ENCODE measurements at places on chromosomes 5 and 9.

GRCh38 chr5:113047733-113048652 lies 71.4 kb downstream of the DCP2 start:
- DNase-seq: no peak

DNA sequence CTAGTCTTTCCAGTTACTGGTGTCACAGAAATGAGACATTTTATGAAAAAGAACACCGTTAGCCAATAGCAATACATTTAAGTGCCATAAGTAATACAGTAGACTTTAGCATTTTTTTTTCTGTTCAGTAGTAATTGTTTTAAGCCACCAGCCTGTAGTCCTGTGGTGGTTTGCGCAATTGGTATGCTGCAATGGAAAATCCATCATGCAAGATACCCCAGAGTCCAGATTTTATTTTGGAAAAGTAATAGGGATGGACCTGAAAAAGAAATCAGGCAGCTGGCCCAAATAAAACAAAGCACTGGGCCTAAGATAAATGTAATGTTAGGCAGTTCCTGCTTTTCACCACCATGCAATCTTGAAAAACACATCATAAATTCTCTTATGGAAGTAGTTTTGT lies 94.6 kb upstream of the RASGRF2 start:
- no peak for DNase-seq

GRCh38 chr5:128243958-128244582 lies 160.5 kb downstream of the SLC12A2 start:
- no peak for DNase-seq

GRCh38 chr5:9533562-9534364 lies 12.1 kb downstream of the SEMA5A start:
- no peak for DNase-seq

GRCh38 chr9:101126556-101126955 lies 98.0 kb downstream of the PLPPR1 start:
- DNase-seq: no peak

DNA sequence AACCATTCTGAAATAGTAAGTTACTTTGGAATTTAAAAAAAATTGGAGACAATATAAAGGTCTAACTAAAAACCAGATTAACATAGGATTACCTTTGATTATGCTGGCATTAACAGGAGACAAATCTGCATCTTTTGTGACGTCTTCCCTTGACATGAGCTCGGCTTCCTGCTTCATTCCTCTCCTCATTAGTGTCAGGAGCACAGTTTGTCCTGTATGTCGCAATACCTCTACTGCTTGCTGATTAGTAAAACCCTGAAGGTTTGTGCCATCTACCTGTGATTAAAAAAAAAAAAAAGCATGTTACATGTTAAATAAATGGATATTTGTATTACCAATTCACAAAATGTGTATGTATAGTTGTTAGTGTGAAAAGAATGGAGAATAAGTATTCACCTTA lies 73.7 kb downstream of the MPDZ start:
- no peak for DNase-seq

DNA sequence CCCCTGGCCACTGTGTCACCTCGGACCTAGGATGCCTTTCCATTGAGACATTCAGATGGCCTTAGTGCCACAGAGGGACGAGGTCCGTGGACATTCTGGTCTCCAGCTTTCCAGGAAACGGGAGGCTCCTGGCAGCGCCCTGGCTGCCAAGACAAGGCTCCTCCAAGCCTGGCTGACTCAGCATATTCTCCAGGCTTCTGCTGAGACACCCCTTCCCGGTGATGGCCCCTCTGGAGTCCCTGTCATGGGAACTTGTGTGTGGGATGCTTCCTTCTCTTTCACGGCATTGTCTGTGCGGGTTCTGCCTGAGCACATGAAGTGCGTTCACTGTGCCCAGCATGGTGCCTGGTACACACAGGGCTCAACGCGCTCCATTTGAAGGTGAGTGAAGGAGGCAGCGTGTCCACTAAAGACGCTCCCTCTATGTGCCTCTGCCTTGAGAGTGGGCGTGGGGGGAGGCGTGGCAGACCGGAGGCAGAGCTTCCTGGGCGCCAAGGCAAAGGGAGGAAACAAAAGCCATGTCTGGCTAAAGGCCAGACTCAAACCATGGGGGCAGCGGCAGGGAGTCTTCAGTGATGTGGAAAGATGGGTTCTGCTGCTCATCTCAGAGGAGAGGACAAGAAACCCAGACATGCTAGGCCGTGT lies 46.4 kb upstream of the PRRC2B start:
- no peak for DNase-seq

GRCh38 chr5:1280177-1281037 lies 14.5 kb downstream of the TERT start:
- no peak for DNase-seq

- DNase-seq: no peak
These were observed 115.7 kb downstream of the FGF18 start for GRCh38 chr5:171535162-171535561.

GRCh38 chr5:164053123-164053522 lies 547.7 kb downstream of the MAT2B start:
- no peak for DNase-seq

- no peak for DNase-seq
These were observed 16.9 kb downstream of the ADAM19 start for GRCh38 chr5:157558681-157559080.

DNA sequence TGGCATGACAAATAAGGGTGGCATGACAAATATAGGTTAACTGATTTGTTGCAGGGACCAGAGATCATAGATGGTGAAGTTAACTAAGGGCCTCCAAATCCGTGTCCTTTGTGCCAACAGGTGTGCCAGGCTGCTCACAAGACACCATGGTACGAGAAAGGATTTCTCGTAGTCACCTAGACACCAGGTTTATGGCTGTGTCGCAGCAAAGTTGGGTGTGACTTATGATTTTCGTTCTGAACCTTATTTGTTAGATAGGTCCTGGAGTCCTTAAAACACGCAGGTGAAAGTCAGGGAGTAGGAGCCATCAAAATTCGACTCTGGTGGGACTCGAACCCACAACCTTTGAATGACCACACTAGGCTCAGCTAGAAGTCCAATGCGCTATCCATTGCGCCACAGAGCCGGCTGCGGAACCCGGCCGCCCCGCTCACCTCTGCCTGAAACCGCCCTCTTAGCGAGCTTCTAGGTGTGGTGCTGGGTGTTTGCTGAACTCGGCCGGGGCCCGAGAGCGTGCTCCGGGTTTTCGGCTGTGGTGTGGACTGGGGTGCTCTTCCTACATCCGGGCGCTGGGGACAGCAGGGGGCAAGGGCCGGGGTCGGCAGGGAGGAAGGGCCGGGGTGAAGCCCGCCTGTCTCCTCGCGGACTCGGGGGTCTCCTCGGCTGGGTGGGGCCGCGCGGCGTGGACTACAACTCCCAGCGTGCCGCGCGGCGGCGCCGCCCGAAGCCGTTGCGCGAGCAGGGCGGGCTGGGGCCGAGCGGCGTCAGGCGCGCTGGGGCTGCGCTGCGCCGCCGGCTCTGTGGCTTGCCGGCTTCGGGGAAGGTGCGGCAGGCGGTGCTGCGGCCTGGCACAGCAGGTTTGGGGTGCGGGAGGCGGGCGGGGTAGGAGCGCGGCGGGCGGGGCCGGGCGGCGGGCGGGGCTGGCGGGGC lies at the start of gene SLC27A4:
SLC27A4 (plus strand) TSS at position 767 of the 930 bp plus-strand sequence. CDS start 2,606 bp downstream, outside the sequence.
- DNase-seq: peak; percentile 66

DNA sequence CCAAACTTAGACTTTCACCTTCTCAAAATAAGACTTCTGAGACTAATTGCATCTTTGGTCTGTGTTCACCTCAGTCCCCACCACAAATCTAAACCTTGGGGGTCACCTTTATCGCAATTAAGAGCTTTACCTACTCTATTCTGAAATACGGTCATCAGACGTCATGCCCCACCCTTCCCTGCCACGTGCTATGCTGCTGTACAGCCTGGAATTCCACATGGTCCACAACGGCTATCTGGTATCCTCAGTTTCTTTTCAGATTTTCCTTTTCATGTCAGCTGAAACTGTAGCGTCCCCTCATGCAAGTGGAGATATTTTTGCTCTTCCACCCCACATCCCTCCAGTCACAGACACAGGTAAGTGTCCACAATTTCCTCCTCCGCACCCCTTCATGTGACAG lies 511.1 kb downstream of the DIRAS2 start:
- no peak for DNase-seq

DNA sequence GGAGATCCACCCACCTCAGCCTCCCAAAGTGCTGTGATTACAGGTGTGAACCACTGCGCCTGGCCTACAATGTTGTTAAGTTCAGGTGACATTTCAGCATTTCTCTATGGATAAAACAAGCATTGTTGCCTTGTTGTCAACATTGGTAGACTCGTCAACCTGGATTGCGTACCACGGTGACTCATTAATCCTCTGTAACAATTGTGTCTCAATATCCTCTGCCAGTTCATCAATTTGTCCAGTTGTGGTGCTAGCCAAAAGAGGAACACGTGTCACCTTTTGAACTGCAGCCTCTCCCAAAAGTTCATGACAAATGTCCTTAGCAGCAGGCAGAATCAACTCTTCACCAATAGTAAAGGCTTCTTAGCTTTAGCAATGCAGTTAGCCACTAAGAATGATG lies 46.3 kb upstream of the LARP1 start:
- no peak for DNase-seq

- DNase-seq: peak; percentile 51
These were observed 117.4 kb downstream of the GCNT1 start for GRCh38 chr9:76576344-76576743.

DNA sequence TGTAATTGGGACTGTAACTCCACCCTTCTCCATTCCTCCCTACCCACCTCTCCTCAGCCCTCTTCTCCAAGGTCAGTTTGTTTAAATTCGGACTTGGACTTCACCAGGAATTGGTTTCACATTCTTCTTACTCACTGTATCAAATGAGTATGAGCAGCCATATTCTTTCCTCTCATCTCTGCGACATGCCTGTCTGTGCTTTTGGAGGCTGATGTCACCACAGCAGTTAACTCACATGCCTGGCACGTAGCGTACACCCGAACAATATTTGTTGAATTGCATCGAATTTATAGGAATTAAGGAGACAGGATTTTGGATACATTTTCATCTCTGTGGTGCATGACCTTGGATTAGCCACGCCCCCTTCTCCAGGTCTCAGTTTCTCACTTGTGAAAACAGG lies 291.1 kb downstream of the ASTN2 start:
- DNase-seq: no peak
